ENCODE measurements at places on chromosomes 7 and 10.

DNA sequence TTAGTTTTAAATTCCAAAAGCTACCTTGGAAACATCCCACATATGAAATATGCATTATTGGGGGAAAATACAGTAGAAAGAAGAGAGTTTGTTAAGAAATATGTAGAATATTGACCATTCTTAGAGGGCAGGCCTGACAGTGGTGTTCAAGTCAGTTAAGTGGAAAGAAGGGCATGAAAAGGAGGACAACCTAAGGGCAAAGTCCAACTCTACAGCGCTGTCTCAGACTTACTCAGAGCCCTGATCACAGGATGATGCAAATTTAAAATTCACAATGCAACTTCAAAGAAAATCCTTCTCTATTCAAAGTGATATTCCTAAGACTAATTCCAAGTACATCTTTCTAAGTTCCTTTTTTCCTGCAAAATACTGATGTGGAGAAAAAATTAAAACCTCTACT lies 139.1 kb upstream of the LRRTM3 start:
- DNase-seq, result no peak

- no peak for DNase-seq
These were observed 63.4 kb downstream of the SCRN1 start for GRCh38 chr7:29926216-29926615.

DNA sequence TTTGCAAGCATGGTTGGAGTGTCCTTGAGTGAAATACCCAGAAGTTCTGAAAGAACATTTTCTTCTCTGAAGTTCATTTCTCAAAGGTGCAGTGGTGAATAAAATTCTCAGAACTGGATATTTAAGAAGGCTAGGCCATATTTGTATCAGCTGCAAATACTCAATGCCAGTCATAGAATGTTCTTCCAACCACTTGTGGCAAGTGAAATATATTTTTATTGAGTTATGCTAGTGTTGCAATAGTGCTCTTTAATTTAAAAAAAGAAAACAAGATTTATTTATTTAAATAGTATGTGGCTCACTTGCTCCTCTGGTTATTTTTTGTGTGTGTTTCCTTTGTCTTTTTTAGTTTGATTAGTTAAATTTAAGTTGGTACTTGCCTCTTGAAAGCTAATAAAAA lies 64.5 kb downstream of the PALS2 start:
- no peak for DNase-seq

- no peak for DNase-seq
These were observed 345.0 kb upstream of the PCDH15 start for GRCh38 chr10:55146032-55146431.

DNA sequence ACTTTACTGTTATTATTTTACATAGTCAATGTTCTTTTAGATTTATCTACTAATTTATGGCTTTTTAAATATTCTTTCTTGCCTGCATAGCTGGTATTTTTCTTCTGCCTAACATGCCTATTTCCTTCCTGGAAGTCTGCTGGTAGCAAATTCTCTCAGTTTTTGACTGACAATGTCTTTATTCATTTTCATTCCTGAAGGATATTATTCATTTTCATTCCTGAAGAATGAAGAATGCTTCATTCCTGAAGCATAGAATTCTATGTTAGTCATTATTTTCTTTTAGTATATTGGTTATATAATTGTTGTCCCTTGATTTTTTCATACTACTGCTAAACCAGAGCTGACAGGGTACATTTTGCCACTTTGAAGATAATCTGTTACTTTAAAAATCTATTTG lies 41.8 kb downstream of the TMEM168 start:
- no peak for DNase-seq

- no peak for DNase-seq
These were observed 100.7 kb downstream of the POLL start for GRCh38 chr10:101487399-101487798.

DNA sequence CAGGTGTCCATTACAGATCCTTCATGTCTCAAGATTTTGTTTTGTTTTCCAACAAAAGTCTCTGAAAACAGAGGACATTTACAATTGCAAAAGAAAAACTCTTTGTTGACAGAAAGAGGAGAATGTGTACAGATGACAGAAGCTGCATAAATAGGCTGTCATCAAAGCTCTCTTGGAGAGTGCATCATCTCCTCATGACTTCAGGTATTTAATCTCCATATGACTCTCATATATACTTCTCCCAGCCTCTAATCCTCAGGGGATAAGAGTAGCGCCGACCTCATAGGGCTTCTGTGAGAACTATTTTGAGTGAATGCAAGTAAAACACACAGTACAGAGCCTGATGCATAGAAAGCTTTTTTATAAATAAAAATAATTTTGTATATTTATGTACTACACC lies 48.1 kb upstream of the SEPTIN7 start:
- DNase-seq, result no peak

DNA sequence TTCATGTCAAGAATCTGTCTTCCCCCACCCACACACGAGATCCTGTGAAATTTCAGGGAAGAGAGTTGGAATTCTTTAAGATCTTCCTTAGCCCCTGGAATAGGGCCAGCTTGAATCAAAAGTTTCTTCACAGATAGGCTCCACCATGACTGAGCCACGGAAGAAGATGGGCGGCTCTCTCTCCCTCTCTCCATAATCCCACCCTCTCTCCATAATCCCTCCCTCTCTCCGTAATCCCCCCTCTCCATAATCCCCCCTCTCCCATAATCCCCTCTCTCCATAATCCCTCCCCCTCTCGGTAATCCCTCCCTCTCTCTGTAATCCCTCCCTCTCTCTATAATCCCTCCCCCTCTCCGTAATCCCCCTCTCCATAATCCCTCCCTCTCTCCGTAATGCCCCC lies 20.4 kb downstream of the SHH start:
- DNase-seq, result no peak

- no peak for DNase-seq
These were observed 17.4 kb upstream of the TMEM236 start for GRCh38 chr10:17734432-17735080.

DNA sequence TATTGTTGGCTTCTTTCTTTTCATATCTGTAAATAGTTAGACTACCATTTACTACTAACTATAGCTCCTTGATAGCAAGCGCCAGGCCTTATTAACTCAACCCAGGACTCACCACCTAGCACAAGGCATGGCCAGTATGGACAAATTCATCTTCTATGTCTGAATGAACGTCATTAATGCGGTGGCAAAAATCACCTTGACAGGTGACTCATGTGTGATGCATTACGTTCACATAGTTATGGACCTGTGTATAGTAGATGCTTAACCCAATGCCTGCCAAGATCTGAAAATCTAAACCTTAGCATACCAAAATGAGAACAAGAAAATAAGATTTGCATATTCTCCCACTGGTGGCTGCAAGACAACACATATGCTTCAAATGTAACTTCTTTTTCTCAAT lies 300.8 kb downstream of the PARD3 start:
- DNase-seq, result no peak

DNA sequence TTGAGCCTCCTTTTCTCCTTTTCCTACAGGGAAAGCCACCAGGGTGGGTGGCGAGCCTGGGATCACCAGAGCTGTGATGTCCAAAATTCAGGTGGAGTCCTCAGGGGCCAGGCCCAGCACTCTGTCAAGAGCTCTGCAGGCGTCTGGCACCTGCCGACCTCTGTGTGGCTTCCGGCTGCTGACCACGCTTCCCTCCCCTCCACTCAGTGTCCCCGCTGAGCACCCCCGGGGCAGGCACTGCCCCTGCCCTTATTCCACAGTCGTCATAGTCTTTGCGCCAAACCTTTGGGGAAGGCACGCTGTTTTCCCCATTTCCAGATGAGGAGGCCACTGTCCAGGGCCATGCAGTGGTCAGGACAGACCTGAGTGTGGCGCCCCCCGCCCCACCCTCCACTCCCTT lies 7.5 kb downstream of the MTG1 start:
- no peak for DNase-seq

DNA sequence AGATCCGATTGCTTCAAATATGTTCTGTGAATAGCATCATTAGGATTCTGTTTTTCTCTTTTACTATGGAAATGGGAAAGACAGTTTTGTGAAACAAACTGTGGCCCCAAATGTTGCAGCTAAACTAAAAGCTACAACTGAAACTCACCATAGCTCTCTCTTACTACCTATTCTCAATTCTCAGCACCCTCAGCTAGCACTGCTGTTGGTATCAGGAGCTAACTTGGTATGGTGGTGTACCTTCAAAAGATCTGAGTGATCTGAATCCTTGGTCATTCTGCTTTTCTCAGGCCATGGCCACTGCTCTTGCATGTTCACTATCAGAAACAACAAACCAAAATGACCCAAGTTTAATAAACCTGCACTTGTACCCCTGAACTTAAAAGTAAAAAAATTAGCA lies 1208.0 kb downstream of the SORCS1 start:
- no peak for DNase-seq

DNA sequence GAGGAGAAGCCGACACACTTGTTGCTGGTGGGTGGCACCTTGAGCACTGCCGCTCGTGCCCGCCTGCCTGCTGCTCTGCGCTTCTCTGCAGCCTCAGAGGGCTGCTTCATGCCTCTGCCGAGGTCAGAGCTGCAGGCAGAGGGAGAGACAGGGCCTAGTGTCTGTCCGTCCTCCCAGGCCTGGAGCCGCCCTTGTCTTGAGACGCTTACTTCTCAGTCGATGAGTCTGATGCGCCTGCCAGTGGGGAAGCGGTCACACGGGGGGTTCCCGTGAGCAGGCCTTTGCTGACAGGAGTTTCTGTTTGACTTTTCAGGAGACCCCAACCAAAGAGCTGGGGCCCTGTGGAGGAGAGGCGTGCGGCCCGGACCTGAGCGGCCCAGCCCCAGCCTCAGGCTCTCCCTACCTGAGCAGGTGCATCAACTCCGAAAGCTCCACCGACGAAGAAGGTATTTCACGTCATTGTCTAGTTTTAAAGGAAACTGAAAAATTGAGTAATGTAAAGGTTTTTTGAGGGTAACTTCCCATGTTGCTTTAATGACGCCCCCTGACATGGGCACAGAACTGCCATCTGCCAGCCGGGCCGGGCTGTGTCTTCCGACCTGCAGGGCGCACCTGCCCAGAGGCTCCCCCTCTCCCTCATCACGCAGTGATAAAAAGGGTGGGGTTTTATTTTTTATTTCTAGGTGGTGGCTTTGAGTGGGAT lies 7.8 kb upstream of the BHLHA15 start:
- no peak for DNase-seq

DNA sequence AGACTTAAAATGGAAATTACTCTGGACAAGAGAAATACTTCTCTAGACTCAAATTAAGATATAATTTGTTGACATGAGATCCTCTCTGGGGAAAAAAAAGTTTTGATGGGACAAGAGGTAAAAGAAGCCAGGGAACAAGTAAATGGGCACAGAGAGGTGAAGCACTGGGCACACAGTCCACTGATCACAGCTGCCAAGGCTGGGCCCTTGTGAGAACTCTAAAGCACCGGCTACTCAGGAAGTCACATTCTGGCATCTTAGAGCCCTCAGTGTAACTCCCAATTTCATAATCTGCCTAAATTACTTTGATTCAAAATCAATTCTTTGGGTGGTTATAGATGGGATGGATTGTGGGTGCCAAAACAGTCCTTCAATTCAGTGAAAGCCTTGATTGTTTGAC lies 123.2 kb upstream of the CACNA2D1 start:
- no peak for DNase-seq

GRCh38 chr10:35456784-35457183 lies 120.5 kb downstream of the CCNY start:
- DNase-seq, result no peak

- no peak for DNase-seq
These were observed 249.3 kb upstream of the PFKP start for GRCh38 chr10:2817940-2818636.

GRCh38 chr10:125114761-125115391 lies 45.5 kb downstream of the CTBP2 start:
- DNase-seq, result no peak

GRCh38 chr10:59678884-59679301 lies 30.8 kb downstream of the SLC16A9 start:
- DNase-seq, result no peak

GRCh38 chr7:86978808-86979506 lies 80.5 kb downstream of the ELAPOR2 start:
- DNase-seq, result no peak

DNA sequence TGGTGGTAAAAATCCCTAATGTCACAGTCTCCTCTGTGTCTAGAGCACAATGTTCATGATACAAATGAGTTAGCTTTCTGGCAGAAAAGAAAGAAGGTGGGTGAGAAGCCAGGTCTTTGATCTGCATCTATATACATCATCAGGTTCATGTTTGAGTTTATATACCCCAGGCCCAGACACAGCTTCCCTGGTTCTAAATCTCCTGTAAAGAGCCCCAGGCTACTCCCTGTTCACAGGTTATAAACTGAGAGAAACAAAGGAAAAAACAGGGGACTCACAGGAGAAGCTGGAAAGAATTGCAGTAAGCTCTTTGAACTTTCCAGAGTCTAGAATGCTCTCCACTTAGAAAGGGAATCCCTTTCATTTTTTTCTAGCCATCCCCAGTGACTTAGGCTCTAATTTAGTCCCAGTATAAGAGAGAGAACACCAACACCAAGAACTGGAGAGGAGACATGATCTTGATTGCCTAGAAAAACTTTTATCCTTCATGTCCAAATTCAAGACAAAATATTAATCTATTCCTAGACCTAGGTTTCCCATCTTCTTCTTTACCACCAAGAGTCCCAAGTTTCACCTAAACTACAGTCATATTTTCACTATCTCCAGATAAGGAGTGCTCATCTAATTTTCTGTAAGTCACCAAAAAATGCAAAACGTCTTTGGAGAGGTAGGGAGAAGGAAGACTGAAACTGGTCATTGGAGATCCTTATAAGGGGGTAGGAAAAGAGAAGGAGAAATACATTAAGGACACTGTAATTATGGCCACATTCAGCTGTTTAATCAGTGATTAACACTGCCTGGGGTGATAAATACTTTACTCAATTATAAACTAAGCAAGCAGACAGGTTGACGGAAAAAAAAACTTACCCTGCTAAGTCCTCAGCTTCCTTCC lies 469 bp downstream of the MSS51 start:
- no peak for DNase-seq

DNA sequence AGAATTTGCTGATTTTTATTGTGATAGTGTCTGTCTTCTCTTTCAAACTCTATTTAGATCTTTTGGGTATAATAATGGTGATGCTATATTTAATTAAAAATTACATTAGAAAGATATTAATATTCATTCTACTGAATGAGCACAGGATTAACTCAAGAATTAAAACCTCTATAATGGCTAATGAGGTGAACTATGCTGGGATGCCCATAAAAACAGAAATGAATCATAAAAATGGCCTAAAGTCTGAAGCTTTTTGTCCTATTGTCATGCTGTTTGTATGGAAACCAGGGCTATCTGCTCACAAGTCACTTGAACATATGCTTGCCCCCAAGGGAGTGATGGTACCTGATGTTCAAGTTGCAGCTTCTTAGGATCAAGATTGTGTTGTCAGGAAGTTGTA lies 76.2 kb upstream of the ICA1 start:
- no peak for DNase-seq

GRCh38 chr10:106941297-106942034 lies 223.0 kb downstream of the SORCS1 start:
- no peak for DNase-seq

DNA sequence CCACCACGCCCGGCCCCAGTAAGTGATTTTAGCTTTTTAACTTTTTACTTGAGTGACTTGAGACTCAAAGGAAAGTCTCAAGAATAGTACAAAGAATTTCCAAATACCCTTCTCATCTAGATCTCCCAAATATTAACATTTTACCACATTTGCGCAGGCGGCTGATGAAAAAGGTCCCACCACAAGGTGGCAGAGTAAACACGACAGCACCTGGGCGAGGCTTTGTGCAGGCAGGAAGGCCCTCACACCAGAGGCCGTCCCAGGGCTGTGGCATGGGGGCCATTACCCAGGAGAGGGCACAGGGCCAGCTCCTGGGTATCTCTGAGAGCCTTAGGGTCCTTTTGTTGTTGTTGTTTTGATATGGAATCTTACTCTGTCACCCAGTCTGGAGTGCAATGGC lies 50.0 kb upstream of the WIPI2 start:
- no peak for DNase-seq

GRCh38 chr7:101517304-101517703 lies 111.8 kb downstream of the MYL10 start:
- no peak for DNase-seq

Data from stimulated activated CD8-positive, alpha-beta memory T cell treated with anti-CD3 and anti-CD28 coated beads, Interleukin-2, amount 100 ng/mL, for 48 hours (primary cell).